NCI-H1417 treated with DMSO at 0.1 percent for 48 hours (cell line): ENCODE measurements at places on chromosomes 6 and 20.

GRCh38 chr6:137264311-137265075 is 45.3 kb upstream of the IFNGR1 start:
- DNase-seq = no peak

GRCh38 chr20:35277127-35277526 is 795 bp downstream of the MMP24OS start:
- no peak for DNase-seq

- no peak for DNase-seq
Observed at GRCh38 chr6:166289207-166290060, 18.8 kb downstream of the PRR18 start.

GRCh38 chr6:2354138-2354491 is 108.7 kb upstream of the GMDS start:
- DNase-seq = no peak

DNA sequence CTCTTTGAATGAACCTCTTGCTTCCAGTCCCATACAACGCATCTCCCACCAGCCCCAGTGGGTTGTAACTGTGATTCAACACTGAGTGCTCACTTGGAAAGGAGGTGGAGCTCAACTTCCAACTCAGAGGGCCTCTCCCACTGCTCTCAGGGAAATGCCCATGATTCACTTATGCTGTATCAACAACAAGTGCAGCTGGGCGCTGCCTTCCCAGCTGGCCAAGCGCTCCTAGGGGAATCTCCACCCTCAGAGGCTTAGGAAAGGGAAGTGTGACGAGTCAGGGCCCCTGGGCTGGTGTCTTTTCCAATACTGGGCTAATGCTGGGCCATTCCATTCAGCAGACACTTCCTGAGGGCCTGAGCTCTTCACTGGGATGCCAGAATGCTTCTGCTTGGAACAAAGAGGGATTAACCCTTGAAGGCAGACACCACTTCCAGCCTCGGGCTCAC is 8.1 kb upstream of the OCSTAMP start:
- no peak for DNase-seq
